ENCODE measurements at places on chromosomes 5 and 9. TPM values are rescaled to one million over a fixed set of nuclear protein-coding genes. Genes with fewer than 3 reads are reported as not detected.
A peak's percentile ranks its signal among the peaks of the same experiment; 100 is the strongest.

DNA sequence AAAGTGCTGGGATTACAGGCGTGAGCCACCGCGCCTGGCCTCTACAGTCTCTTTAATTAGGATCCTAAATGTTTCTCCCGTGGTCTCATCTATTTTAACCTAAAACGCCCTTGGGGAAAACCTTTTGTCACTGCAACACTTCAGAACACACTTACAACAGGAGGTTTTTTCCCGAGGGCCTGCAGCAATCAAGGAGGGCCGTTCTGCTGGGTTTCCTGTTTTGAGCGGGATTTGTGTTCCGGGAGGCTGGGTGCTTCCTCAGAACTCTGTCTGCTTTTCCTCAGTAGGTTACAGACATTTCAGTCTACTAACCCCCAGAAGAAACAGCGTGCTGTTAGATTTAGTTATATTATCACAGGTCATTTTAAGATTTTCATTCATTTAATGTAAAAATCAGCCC, 65.4 kb upstream of the IRX4 start:
- DNase-seq, result no peak

- DNase-seq, result no peak
These were observed 92.0 kb downstream of the BASP1 start for GRCh38 chr5:17309462-17309861.

GRCh38 chr9:133945314-133945975, 46.7 kb downstream of the VAV2 start:
- DNase-seq, result no peak

DNA sequence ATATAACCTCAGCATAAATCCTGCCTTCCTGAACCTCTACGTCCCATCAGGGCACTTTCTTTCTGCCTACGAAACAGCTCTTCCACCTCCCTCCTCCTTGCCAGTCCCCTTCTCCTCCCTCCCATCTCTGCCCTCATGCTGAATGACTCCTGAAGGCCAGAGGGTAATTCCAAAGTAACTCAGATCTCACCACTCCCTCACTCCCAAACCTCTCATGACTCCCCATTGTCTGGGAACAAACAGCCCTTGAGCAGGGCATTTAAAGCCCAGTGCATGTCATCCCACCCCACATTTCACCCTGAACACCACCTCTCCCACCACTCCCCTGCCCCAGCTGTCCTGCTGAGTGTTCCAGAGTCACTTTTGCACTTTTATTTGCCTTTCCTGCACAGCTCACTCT, 8.9 kb upstream of the FBP1 start:
- DNase-seq, result no peak

DNA sequence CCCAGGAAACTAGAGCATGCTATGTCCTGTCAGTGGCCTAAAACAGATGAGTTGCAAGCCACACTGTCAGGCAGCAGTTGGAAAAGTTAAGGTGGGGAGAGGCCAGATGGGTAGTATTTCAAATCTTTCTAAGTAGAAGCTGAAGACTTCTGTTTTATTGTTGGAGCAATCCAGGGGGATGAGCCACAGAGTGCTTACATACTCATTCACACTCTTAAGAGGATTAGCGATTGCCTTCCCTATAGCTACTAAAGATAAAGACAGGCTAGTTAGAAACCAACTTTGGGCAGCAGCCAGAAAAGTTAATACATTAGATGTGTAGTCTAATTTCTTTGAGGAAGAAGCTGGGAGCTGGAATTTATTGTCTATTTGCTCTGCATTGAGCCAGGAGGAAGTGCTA, 61.7 kb upstream of the ELAVL2 start:
- no peak for DNase-seq

DNA sequence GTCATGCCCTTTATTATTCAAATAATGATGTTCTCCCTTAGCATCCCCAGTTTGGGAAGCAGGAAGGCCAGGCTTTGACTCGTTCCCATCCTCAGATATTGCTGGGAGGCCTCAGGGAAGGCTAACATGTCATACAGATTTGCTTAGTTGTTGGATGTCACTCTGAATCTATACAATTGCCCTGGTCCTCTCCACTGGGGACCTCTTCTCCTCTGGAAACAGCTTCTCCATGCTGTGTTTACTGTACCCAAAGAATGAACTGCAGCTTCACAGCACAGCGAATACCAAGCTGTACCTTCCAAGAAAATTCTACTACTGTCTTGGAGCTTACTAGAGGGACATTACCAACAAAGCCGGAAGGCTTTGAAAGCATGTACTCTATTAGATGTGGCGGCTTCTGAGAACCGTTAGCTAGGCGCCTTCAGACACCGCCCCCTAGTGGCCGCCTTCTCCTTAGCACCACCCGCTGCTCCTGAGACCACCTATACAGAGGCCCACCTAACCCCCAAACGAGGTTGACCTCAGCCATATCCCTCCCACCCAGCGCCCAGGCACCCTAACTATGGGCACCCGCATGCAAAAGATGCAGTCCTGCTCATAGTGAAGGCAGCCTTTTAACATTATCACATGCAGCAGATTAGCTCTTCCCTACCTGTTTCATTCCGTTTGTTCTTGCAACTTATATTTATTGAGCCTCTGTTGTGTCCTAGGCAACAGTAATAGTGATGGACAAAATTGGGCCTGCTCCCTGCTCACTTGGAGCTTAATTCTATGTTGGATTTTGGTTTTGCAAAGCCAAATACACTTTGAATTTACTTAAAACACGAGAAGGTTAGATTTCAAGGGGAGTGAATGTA, 34.9 kb upstream of the FOXI1 start:
- DNase-seq, result peak; percentile 61

- DNase-seq, result no peak
These were observed 174.5 kb upstream of the PITX1 start for GRCh38 chr5:135208555-135208902.

- no peak for DNase-seq
These were observed 17.7 kb downstream of the RAD1 start for GRCh38 chr5:34897646-34898045.

GRCh38 chr9:95409650-95410426, 92.3 kb upstream of the FANCC start:
- DNase-seq, result peak; percentile 65

DNA sequence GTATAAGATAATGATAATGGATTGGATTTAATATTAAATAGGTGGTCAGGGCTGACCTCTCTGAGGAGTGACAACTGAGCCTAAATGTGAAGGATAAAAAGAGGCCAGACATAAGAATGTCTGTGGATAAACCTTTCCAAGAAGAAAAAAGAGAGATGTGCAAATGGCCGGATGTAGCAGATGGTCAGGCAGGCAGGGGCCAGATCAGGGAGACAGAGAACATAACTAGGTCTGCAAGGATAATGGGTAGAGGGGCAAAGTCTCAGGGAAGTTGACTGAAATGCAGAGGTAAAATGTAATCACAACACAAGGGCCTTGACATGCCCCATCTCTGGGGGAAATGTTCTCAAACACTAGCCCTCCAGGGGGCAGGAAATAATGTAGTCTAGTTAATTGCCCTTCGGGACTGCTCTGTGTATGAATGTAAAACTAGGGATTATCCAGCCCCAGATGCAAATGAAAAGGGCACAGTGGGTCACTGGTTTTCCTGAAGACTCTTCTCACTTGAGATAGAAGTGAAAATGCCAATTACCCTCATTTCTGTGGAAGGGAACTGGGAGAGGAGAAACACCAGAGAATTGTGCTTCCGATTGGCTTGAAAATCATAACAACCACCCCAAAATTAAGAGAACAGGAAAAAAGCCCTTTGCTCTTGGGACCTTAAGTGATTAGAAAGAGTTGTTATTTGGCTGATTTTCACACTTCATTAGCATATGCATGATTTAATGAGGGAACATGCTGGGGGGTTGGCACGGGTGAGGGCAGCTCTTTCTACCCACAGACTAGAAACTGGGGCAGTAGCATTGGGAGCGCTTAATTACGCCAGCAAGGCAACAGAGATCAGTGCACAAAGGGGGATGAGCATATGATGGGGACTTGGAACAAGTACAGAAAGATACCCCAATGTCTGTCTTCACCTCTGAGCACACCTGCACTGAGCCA, 88.6 kb downstream of the PPP2R2B start:
- DNase-seq, result no peak

- DNase-seq, result peak; percentile 7
These were observed 19.3 kb downstream of the DMRT3 start for GRCh38 chr9:995781-996180.

GRCh38 chr5:122435234-122435633, 123.2 kb downstream of the SNCAIP start:
- DNase-seq, result no peak

GRCh38 chr5:114634967-114635901, 273.4 kb downstream of the KCNN2 start:
- no peak for DNase-seq

DNA sequence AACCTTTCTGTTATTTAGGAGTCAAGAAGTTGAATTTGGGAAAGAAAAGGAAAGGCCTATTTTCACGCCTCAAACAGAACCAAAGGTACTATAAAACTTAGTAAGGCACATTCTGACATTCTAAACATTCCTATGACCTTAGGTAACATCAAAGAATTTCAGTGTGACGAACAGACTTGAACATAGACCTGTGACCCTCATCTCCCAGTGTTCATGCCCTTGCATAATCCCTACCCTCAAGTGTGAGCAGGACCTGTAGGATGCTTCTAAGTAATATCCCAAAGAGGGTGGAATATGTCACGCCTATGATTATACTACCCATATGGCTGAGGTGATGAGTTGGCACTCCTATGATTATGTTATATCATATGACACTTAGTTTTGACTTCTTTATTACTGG, 540.9 kb downstream of the KIF4B start:
- no peak for DNase-seq

DNA sequence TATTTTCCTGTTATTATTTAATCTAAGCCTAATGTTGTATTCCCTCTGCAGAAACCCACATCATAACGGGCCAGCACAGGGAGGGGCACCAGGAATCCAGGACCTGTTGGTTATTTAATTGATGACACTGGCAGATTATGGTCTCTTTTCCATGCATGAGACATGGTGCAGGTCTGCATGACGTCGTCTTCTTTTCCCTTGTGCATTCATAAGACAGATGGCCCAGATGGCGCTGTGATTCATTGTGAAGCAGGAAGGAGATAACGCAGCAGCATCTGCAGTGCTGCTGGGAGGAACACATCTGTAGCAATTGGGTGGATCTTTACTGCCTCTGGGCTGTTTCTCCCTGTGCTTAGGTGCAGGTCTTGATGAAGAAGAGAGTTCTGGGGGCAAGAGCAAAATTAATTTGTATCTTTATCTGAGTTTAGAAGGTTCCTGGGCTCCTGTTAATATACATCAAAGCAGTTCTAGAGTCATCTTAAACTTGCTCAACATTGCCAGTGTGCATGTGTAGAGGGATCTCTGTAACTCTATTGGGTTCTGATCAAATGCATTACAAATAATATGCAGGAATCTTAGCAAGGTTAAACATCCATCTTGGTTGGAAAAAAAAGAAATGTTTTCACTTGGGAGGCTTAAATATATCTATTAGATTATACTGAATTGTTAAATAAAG, 176.1 kb downstream of the PCSK1 start:
- DNase-seq, result peak; percentile 91

DNA sequence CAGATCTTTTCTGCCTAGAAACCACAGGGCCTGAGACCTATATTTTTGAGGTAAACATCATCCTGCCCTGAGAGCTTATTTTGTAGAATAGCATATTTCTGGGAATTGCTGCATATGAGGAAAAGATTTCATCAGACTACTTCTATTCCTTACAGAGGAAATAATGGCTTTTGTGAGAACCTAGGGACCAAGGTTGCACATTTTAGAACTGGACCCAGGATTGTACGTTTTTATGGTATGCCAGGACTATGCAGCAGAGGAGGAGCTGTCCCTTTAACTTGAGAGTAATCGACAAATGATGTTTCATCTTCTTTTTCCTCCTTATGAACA, 2.2 kb upstream of the ALDH1A1 start:
- DNase-seq, result no peak

DNA sequence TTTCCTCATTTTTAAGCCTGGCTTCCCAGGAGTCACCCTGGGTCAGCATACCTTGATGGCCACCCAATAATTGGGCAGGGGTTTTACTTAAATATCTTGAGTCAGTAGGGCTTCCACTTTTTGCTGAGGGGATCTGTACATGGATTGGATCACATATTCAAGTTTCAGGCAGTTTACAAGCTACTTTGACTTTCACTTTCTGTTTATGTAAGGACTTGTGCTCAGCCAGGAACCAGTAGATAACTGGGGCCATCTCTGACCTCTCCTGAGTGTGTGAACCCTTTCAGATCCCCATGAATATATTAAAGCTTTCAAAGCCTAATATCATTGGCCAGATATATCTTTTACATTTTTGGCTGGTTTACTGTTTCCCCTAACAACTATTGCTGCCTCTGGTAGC, 45.1 kb downstream of the SLCO6A1 start:
- DNase-seq, result peak; percentile 0

OR1Q1 gene
- total RNA-seq, result not detected

TRAF2 gene
- 14.7 TPM for total RNA-seq

MEGF10 gene
- total RNA-seq, result 0.60 TPM

AK8 gene
- total RNA-seq, result not detected

RUSC2 gene
- 10.9 TPM for total RNA-seq

SH3GL2 gene
- total RNA-seq, result not detected

FUT7 gene
- not detected for total RNA-seq

IFNA2 gene
- not detected for total RNA-seq
